ENCODE measurements at places on chromosomes 3 and 15.

- no peak for DNase-seq
These were observed 355.5 kb downstream of the TIGIT start for GRCh38 chr3:114649331-114649730.

DNA sequence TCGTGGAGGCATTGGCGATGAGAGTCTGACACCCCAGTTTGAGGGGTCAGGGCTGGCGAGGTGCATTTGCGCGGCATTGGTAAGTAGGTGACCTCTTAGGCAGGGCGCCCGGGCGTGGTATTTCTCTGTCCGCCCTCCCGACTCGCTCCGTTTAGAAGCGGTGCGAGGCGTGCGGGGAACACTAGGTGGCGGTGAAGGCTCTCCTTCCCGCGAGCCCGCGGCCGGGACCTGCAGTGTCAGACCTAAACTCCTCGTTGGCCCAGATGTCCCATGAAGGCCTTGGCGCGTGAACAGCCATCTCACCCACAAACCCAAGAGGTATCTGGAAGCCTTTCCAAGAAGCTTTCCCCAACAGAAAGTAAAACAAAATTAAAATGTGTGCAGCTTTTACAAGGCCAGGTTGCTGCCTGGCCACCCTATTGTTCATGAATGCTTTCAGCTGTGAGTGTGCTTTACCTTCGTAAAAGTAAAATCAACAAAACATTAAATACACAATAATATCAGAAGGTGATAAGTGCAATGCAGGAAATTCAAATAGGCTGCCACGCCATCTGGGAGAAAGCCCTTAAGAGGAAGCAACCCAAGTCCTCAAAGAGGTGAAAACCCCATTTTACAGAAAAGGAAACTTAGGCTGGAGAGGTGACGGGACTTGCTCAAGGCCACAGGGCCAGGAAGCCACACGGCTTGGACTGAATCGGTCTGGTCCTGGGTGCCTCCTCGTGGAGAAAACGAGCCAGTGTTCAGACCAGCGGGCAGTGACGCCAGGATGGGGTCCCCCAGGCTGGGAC, 120.3 kb downstream of the ETFA start:
- DNase-seq = peak; percentile 20

- DNase-seq = no peak
These were observed 6.8 kb downstream of the GATA2 start for GRCh38 chr3:128486205-128486628.

GRCh38 chr3:8555113-8555661, 53.6 kb downstream of the LMCD1 start:
- no peak for DNase-seq

- peak; percentile 27 for DNase-seq
These were observed 718 bp downstream of the BNIP2 start for GRCh38 chr15:59688423-59688781.

GRCh38 chr15:60835974-60836373, 357.0 kb upstream of the ICE2 start:
- DNase-seq = no peak

DNA sequence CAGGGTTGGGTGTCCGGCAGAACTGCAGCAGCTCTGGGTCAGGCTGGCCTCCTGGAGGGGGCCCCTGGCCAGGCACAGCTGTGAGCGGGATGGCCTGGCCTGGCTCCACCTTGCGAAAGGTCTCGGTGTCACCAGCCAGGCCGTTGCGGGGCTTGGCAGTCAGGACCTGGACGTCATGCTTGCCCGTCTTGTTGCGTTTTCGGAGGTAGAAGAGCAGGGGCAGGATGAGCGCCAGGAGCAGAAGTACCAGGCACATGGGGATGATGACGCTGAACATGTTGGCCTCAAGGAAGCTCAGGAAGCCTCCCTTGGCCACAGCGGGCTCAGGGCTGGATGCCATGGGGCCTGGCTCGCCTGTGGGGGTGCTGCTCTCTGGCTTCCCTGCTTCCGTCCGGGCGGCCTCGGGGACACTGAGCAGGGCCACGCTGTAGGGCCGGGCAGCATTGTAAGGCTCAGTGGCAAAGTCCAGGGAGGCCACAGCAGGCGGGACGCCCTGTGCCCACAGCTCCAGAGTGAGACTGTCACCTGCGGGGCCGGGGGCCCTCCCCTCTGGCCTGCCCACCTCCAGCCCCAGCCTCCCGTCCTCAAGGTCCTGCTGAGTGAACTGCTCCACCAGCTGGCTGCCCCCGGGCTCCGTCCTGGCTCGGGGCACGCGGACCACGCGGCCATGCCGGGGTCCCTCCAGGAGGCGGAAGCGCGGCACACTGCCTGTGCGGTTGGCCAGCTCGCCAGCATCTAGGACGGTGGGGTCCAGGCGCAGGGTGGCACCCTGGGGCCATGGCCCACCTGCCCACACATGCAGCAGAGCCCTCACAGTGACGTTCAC, 28.1 kb downstream of the SNX33 start:
- no peak for DNase-seq

DNA sequence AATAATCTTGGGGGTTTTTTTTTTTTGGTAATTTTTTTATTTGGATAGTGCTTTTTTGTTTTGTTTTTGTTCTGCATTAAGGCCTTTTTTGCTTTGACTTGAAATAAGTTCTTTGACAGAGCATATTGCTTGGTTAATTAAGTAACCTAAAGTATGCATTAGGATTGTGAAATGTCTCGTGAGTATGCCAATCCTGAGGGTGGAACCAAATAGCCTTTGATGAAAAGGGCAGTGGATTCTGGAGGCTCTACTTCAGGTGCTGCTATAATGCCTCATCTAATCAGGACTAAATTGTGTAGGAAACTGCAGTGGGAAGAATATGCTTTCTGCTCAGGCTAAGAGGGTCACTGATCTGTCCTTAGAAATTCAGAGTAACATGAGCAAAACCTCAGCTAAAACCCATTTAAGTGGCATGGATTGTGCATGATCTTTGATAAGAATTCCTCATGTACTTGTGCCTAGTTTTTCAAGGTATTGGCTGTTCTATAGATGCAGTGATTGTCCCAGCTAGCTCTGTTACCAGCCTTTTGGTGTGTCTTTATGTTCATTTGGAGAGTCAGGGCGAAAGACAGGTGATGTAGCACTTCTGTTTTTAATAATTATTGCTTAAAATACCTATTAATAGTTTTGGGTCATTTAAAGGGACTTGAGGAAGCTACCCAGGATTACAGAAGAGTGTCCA, 15.4 kb downstream of the CDV3 start:
- DNase-seq = no peak

DNA sequence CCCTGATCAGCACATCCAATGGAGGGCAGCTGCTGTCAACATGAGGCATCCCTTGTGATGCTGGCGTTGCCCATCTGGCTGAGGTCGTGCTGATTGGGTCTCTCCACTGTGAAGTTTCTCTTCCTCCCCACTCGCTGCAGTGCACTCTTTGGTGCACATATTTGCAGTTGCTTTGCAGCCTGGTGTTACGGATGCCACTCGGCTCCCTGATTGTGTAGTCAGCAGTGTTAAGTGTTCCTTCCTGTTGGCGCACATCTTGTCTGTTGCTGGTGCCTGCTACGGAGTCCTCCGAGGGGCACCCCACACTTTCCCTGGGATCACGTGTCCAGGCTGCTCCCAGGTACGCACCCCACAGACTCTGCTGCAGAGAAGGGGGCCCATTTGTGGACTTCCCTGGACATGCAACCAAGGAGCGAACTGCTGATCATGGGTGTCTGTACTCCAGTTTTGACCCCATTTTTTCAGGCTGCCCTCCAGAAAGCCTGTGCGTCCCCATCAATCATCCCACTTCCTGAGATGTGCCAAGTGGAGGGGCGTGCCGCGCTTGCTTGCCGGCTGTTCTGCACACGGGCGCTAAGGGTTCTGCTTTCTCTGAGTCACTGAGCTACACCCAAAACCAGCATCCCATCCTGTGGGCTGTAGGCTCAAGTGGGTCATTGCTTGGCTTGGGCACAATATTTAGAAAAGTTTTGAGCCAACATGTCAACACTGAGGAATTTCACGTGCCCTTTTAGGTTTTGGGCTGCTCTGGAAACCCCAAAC, 98.6 kb downstream of the FBLN2 start:
- DNase-seq = no peak

DNA sequence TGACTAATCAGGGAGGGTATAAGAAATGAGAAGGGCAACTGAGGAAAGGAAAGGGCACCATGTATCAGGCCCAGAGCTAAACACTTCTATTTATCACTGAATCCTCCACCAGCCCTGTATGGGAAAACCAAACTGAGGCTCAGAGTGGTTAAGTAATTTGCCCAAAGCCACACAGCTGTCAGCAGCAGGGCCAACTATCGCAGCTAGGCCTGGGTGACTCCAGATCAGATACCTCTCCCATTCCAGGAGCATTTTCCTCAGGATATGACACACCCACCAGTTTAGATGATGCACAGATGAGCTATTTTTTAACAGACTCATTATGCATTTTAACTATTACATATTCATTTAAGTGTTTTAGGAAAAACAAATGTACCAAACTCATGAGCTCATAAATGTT, 14.5 kb downstream of the NUP210 start:
- DNase-seq = no peak

GRCh38 chr3:12287727-12288181, 1.1 kb upstream of the PPARG start:
- DNase-seq = no peak

DNA sequence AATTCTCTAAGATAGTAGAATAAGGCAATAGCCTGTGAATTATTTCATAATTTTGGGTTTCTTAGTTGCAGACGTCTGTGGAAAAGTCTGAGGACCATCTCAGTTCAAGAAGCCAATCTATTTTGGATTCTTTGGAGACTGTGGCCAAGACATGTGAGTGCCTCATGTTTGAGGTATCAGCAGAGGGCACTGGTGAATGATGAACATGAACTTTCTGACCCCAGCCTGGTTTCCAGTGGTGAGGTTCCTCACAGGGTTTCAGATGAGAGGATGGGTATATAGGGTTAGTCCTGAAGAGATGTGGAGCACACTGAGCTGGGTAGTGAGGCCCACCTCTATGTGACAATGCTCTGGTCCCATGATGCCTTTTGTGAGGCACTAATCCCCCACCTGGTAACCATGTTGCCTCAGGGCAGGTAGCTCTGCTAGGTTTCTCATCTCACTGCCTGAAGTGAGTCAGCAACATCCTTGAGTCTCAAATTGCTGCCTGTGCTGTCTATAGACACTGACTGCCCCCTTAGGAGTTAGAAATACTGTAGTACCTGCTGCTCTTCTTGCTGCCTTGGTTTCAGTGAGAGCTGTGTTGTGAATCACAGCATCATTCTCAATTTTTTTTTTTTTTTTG, 32.3 kb downstream of the C3orf62 start:
- no peak for DNase-seq

GRCh38 chr15:90037961-90038631, 37.0 kb downstream of the ZNF710 start:
- DNase-seq = no peak

DNA sequence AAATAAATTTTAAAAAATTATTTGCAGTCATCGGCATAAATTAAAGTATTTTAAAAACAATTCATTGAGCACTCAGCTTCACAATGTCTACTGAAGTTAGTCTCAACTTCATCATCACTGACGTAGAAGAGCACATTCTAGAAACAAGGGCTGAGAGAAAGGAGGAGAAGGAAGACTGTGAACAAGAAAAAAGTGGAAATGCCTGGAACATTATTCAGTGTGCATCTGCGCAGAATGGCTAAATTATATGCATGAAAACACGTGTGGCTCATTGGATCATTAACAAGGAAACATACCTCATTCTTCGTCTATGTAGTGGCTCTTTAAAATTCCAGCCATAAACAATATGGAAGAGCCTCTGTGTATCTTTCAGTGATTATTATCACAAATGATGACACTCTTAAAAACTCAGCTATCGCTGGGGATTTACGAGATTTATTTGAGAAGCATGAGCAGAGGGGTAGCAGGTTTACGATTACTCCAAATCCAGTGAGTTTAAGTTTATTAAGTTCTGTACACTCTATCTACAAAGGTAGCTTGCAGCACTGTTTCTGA, 404.2 kb upstream of the CDIN1 start:
- DNase-seq = no peak

GRCh38 chr3:15050405-15051092, 14.6 kb downstream of the MRPS25 start:
- no peak for DNase-seq

- no peak for DNase-seq
These were observed 607.5 kb upstream of the NAALADL2 start for GRCh38 chr3:174251681-174252080.

DNA sequence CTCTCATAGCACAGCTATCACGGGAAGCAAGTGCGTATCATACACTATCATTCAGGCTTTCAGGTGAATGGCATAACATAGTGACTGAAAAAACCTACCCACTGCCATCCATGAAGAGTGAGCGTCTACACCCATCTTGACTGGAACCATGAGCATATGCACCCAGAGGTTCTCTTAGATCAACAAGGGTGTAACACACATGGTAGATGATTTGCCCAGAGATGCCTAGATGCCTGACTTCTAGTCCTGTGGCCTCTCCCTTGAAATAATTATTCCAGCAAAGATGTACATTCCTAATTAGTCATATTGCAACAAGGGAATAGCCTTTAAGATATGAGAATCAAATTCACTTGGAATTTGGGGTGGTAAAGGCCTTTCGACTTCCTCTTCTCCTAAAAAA, 228.4 kb downstream of the GREM1 start:
- no peak for DNase-seq

- no peak for DNase-seq
These were observed 22.0 kb upstream of the TATDN2 start for GRCh38 chr3:10226293-10226692.

DNA sequence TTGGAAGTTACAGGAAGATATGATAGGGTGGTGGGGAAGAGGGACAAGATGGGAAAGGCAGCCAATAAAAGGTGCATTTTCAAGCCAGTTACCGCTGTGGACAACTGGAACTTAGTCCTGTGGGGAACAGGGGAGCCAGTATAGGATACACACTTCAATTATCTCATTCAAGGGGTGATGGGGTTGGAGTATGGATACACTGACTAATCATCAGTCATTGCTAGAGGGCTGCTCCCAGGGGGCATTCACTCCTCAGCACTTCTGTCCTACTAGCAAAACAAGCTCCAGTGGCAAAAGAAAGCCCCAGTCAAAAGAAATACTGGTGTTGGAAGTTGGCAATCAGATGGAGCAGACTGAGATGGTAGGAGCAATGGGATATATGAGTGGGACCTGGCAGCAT, 183.4 kb upstream of the GADL1 start:
- no peak for DNase-seq

DNA sequence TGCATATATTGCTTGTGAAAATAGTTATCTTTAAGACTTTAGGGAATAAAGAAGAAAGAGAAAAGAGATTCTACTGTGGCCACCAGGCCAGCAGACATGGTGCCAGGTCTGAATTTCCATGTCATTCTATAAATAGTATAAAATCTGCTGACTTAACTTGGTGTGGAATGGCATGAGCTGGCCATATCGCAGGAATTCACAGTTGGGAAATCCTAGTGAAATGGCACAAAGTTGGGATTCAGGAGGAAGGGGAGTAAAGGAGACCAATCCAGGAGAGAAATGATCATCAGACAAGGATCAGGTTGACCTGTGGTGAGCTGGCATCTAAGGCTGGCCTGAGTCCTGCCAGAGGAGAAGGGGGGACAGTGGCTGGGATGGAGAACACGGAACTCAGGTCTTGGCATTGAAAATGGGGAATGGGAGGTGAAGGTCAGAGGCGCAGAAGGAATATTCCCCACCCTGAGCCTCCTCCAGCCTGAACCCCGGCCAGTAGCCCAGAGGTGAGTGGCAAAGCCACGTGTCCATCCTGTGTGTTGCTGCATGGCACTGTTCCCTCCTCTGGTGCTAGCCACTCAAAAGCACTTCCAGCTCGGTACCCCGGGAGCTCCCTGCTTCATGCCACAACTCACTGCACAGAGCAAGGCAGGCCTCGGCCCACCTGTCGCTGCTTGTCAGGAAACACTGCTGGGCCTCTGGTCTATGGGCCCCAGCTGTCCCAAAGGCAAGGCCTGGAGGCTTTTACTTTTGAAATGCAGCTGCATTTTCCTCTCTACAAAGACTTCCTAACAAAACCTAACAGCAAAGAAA, 51.4 kb downstream of the SSUH2 start:
- no peak for DNase-seq

GRCh38 chr3:45612138-45612537, 17.6 kb downstream of the LIMD1 start:
- DNase-seq = no peak

All from effector CD8-positive, alpha-beta T cell (primary cell).